Suprapubic skin (tissue), 4 donors: ENCODE measurements at places on chromosomes 4 and X. TPM values are rescaled to one million over a fixed set of nuclear protein-coding genes. Genes with fewer than 3 reads are reported as not detected.

- DNase-seq = no peak
- no peaks in the 10 kb centered on the region for H3K27me3 ChIP-seq
- no peak overlapping the region for H3K4me3 ChIP-seq
- peaks cover 19% of the 10 kb centered on the region for H3K36me3 ChIP-seq
These were observed 34.3 kb downstream of the ATP10D start for GRCh38 chr4:47519239-47519883.

DNA sequence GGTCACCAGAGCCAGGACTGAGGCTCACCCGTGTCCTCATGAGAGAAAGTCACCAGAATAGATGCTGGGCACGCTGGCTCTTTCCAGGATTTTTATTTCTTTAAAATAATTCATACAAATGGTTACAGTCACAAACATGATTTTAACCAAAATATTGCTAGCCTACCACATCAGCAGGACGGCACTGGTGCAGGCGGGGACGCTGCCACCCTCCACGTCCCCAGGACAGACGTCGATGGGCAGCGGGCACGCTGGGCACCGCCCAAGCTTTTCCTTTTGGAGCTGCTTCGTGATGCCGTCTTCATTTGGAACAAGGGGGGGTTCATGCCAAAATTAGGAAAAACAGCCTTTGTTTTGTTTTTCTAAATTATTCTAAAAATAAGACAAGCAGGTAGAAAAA is 37.6 kb downstream of the CTBP1 start:
- no peaks in the 10 kb centered on the region for H3K27me3 ChIP-seq
- peaks cover 72% of the 10 kb centered on the region for H3K4me1 ChIP-seq
- peaks cover 48% of the 10 kb centered on the region for H3K36me3 ChIP-seq
- H3K4me3 ChIP-seq = no peak overlapping the region
- peak; percentile 40 for DNase-seq

- no peaks in the 10 kb centered on the region for H3K4me1 ChIP-seq
- no peaks in the 10 kb centered on the region for H3K27me3 ChIP-seq
- H3K36me3 ChIP-seq = no peaks in the 10 kb centered on the region
- no peak overlapping the region for H3K4me3 ChIP-seq
These were observed 164.4 kb downstream of the RBMX2 start for GRCh38 chrX:130566028-130566683.

DNA sequence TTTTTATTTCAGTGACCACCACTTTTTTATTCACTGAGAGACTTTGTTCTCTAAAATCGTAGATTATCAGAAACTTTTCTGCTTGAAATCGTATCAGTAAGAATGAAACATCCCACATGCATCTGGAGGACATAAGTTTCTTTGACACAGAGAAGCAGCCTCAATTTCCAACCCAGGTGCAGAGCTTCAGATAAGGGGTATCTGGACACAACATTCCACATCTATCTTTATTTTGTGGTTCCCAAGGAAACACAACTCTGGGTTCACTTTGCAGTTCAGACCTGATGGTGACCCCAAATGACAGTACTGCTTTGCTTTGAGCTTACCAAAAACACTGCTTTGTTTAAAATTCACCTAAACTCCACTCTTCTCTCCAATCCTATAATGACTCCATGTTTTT is 1.3 kb upstream of the CLCN5 start:
- H3K36me3 ChIP-seq = no peaks in the 10 kb centered on the region
- no peaks in the 10 kb centered on the region for H3K27me3 ChIP-seq
- no peak overlapping the region for H3K4me3 ChIP-seq
- H3K27ac ChIP-seq = no peak overlapping the region
- H3K4me1 ChIP-seq = peaks cover 7% of the 10 kb centered on the region

DNA sequence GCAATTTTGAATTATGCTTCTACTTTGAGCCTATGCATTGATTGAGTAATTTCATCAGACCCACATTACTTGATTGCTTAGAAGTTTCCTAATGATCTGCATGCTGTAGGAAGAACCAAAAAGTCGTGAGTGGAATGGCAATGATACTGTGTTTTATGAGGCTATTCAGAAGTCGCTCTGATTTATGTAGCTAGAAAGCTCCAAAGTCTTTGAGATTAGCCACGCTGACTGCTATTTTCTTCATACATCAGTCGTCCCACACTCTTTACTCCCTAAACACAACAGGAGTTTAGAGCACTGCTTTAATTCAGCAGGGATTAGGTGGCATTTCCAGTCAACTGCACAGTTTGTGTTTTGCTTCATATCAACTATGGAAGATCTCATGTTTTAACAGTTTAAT is 4.1 kb downstream of the GRID2 start:
- no peak overlapping the region for H3K4me3 ChIP-seq
- no peak for DNase-seq
- no peaks in the 10 kb centered on the region for H3K36me3 ChIP-seq
- peaks cover 27% of the 10 kb centered on the region for H3K4me1 ChIP-seq
- H3K27me3 ChIP-seq = peaks cover 39% of the 10 kb centered on the region
- no peak overlapping the region for H3K27ac ChIP-seq

GRCh38 chr4:21377046-21377445 is 571.5 kb downstream of the KCNIP4 start:
- no peak overlapping the region for H3K27ac ChIP-seq
- no peaks in the 10 kb centered on the region for H3K36me3 ChIP-seq
- no peaks in the 10 kb centered on the region for H3K4me1 ChIP-seq
- H3K27me3 ChIP-seq = no peaks in the 10 kb centered on the region
- no peak overlapping the region for H3K4me3 ChIP-seq

GRCh38 chr4:75142850-75143249 is 209.9 kb downstream of the PARM1 start:
- H3K4me3 ChIP-seq = no peak overlapping the region
- no peak for DNase-seq
- no peak overlapping the region for H3K27ac ChIP-seq
- no peaks in the 10 kb centered on the region for H3K4me1 ChIP-seq
- H3K36me3 ChIP-seq = no peaks in the 10 kb centered on the region

- H3K4me1 ChIP-seq = no peaks in the 10 kb centered on the region
- H3K27ac ChIP-seq = no peak overlapping the region
- no peak overlapping the region for H3K4me3 ChIP-seq
- no peak for DNase-seq
- H3K36me3 ChIP-seq = no peaks in the 10 kb centered on the region
- H3K27me3 ChIP-seq = no peaks in the 10 kb centered on the region
These were observed 71.7 kb downstream of the ENOX2 start for GRCh38 chrX:130831347-130831722.

GRCh38 chrX:84717343-84717742 is 215.1 kb upstream of the HDX start:
- DNase-seq = no peak
- no peaks in the 10 kb centered on the region for H3K4me1 ChIP-seq
- no peaks in the 10 kb centered on the region for H3K36me3 ChIP-seq
- H3K27ac ChIP-seq = no peak overlapping the region

DNA sequence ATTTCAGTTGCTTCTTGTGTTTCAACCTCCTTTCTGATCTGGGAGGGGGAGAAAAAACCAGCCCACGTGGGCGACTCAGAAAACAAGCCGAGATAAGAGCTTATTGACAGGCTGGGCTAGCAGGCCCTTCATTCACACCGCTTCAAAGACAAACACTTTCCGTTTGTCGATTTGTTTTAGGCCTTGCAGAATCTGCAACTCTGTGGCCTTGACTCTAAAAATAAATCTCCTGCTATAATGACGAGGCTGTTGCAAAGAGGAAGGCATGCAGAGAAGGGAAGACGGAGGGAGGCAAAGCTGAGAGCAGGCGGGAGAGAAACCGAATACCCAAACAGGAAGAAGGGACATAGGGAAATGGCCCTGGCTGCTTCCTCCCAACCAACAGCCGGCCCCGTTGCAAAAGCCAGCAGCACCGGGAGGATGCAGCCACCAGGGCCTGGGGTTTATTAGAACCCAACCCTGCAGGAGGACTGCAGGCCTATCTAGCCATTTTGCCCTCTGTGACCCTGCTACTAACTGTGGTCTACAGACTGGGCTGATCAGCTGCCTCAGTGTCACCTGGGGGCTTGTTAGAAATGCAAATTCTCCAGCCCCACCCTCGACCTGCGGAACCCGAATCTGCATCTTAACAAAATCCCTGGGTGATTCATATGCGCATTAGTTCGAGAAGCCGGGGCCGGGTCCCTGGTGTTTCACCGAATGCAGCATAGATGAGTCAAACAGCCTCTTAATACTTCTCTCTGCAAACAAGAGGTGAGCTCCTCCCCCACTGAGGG is 325.5 kb downstream of the BCOR start:
- H3K4me1 ChIP-seq = no peaks in the 10 kb centered on the region
- no peaks in the 10 kb centered on the region for H3K36me3 ChIP-seq
- DNase-seq = no peak
- H3K27me3 ChIP-seq = no peaks in the 10 kb centered on the region

- H3K4me3 ChIP-seq = no peak overlapping the region
- H3K27me3 ChIP-seq = no peaks in the 10 kb centered on the region
- DNase-seq = no peak
These were observed 49.2 kb downstream of the SETD7 start for GRCh38 chr4:139506774-139507173.

DNA sequence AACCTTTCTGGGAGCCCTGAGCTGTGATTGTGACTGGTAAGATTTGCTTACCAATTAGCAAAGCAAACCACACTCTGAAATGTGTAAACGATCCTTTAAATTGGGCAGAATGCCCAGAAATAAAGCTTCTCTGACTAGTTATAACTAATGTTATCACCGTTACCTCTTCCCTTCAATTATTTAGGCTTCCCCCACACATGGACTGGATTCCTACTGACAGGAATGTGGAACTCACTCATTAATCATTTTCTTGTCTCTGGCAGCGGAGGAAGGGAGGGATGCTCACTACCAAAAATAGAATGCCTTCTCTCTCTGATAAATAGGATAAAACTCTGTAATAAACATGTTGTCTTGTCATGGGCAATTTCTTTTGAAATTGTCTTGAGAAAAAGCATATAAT is 25.3 kb upstream of the NWD2 start:
- no peaks in the 10 kb centered on the region for H3K36me3 ChIP-seq
- H3K27ac ChIP-seq = no peak overlapping the region
- no peaks in the 10 kb centered on the region for H3K4me1 ChIP-seq
- no peaks in the 10 kb centered on the region for H3K27me3 ChIP-seq

DNA sequence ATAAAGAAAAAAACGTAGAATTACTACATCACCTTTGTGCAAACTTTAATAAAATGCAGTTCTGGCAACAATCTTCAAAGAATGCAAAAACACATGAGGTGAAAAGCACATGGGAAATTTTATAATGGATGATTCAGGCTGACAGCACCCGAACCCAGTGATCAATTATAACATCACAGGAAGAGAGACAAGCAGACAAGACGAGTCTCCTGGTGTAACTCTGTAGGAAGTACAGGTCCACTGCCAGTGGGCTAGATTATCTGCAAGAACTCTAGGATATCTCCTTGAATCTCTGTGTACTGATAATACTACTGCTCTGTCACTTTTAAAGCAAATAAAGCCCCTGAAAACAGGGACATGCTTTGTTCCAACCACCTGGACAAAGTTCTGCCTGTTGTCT is 58.9 kb upstream of the NXF3 start:
- no peak overlapping the region for H3K4me3 ChIP-seq
- no peak overlapping the region for H3K27ac ChIP-seq
- no peaks in the 10 kb centered on the region for H3K27me3 ChIP-seq
- no peaks in the 10 kb centered on the region for H3K36me3 ChIP-seq

DNA sequence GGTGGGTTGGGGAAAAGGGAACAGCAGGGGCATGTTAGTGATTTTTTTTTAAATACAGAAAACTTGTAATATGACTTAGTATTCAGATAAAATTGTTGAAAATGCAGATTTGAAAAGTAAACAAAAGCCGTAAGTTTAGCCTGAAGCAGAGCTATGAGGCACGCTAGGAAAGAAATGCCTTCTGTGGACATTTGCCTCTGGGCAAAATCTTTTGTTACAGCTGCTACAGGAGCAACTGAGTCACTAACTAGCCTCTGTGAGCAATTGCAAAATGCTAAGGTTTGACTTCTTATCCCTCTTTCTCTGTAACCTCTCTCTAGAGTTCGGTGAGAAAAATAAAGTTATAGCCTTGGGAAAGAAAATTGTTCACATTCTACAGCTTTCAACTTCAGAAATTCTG is 350.0 kb downstream of the SLC7A11 start:
- H3K4me3 ChIP-seq = no peak overlapping the region
- H3K27ac ChIP-seq = no peak overlapping the region
- H3K36me3 ChIP-seq = no peaks in the 10 kb centered on the region
- no peak for DNase-seq

DNA sequence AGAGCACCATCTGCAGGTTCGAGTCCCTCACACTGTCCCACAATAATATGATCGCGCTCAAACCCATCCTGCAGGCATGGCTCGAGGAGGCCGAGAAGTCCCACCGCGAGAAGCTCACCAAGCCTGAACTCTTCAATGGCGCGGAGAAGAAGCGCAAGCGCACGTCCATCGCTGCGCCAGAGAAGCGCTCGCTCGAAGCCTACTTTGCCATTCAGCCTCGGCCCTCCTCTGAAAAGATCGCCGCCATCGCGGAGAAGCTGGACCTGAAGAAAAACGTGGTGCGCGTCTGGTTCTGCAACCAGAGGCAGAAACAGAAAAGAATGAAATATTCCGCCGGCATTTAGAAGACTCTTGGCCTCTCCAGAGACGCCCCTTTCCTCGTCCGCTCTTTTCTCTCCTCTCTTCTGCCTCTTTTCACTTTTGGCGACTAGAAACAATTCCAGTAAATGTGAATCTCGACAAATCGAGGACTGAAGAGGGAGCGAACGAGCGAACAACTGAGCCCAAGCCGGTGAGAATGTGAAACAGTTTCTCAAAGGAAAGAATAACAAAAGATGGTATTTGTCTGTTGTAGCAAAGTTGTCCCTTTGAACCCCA is 1.9 kb downstream of the POU4F2 start:
- H3K4me3 ChIP-seq = no peak overlapping the region
- peaks cover 90% of the 10 kb centered on the region for H3K27me3 ChIP-seq
- H3K27ac ChIP-seq = no peak overlapping the region
- DNase-seq = no peak
- H3K36me3 ChIP-seq = no peaks in the 10 kb centered on the region

- peak overlapping the region; percentile 100 for H3K4me3 ChIP-seq
- H3K4me1 ChIP-seq = peaks cover 42% of the 10 kb centered on the region
- no peak for DNase-seq
- H3K27me3 ChIP-seq = no peaks in the 10 kb centered on the region
- H3K27ac ChIP-seq = peak overlapping the region; percentile 97
These were observed 772 bp upstream of the FBXW7 start for GRCh38 chr4:152536545-152537182.

- no peak for DNase-seq
- H3K27ac ChIP-seq = no peak overlapping the region
- no peaks in the 10 kb centered on the region for H3K27me3 ChIP-seq
These were observed 21.1 kb downstream of the MAGEA10 start for GRCh38 chrX:152117305-152117704.

CLIC2 gene
- total RNA-seq = 7.7 TPM

NXF2 gene
- not detected for total RNA-seq

SOX3 gene
- not detected for total RNA-seq

GAB1 gene
- total RNA-seq = 39.5 TPM

C4orf54 gene
- total RNA-seq = not detected

NDUFB11 gene
- 28.0 TPM for total RNA-seq

CDS1 gene
- 23.6 TPM for total RNA-seq

FRG2 gene
- not detected for total RNA-seq

GPC3 gene
- 10.9 TPM for total RNA-seq

GIMD1 gene
- total RNA-seq = not detected

NR3C2 gene
- 10.5 TPM for total RNA-seq
